NAMALWA (cell line): ENCODE measurements at places on chromosomes 7 and 10.

DNA sequence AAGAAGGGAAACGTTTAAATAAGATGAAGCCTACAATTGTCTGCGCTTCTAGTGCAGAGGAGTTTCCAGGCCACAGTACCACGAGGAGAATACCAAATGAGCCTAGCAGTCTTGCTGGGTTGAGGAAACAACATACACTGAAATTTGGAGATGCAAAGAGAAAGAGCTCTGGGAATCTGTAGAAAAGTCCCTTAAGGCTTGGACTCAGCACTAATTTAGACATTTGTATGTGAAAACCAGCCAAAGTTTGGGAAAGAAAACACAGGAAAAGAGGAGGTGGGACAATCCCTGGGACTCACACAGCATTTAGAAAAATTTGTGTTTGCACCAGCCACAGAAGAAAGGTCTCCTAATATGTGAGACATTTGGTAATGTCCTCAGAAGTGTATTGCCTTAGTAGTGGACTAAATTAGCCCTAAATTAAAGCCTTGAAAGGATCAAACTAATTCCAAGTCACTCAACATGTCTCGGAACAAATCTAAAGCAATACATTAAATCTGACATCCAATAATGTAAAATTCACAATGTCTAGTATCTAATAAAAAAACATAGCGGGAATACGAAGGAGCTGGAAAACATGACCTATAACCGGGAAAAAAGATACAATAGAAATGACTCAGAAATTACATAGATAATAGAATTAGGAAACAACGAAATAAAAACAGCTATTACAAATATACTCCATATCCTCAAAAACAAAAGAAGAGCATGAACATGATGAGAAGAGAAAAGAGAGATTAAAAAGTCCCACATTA is 187.1 kb upstream of the NAMPT start:
- DNase-seq = no peak

DNA sequence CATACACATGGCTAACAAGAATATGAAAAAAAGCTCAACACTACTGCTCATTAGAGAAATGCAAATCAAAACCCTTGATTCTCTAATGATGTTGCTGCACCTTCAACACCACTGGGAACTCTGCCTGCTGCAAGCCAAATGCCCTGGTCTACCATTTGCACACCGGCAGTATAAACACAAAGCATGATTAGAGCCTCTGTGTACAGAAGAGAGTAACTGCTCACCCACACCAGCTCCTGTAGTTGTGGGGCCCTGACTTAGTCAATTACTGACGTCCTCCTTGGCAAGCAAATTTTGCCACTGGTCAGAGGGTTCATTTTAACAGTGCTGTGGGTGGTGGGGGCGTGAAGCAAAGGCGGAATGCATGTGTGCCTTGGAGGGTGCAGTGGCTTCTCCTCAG is 96.1 kb upstream of the RHEB start:
- no peak for DNase-seq

GRCh38 chr7:127895360-127895759 is 135.9 kb downstream of the LRRC4 start:
- no peak for DNase-seq

GRCh38 chr10:87101996-87102395 is 7.0 kb downstream of the SHLD2 start:
- no peak for DNase-seq

DNA sequence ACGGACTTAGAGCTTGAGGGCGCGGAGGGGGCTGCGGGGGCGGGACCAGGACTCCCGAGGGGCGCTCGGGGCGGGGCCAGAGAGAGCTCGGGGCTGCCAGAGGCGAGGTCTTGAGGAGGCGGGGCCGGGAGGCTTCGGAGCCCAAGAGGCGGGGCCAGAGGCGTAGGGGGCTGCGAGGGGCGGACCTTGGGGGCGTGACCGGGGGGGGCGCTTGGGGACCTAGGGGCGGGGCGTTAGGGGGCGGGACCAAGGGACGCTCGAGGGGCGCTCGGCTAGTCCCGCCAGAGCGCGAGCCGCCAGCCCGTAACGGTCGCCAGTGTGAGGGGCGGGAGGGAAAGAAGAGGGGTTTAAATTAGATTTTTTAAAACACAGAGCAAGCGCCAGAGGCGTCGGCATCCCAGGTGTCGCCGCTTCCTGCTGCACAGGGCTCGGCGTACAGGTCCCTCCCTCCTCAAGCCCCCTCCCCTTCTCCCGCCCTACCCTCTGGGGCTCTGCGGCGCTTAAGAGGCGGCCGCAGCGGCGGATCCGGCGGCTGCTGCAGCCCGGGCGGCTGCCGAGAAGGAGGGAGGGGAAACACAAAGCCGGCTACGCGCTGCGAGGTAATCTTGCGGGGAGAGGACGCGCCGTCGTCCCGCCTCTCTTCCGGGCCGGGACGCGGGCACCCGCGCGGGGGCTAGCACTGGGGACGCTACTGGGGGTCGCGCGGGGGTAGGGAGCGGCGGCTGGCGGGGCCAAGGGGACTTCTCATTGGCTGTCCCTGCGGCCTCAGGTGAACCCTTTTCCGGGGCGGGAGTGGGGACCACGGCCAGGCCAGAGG is at the start of gene ADD3:
Gene ADD3 (plus strand): TSS at position 284 of the 817 bp plus-strand sequence. CDS start 92,670 bp downstream, outside the sequence.
- peak; percentile 97 for DNase-seq
